ENCODE measurements at places on chromosomes 16 and 17.

GRCh38 chr17:83078378-83079351, 744 bp upstream of the METRNL start:
- no peak for DNase-seq

- peak; percentile 1 for DNase-seq
Observed at GRCh38 chr17:70278844-70279462, 109.6 kb downstream of the KCNJ2 start.

- DNase-seq: peak; percentile 73
Observed at GRCh38 chr17:66702106-66702936, 132.6 kb upstream of the CACNG5 start.

DNA sequence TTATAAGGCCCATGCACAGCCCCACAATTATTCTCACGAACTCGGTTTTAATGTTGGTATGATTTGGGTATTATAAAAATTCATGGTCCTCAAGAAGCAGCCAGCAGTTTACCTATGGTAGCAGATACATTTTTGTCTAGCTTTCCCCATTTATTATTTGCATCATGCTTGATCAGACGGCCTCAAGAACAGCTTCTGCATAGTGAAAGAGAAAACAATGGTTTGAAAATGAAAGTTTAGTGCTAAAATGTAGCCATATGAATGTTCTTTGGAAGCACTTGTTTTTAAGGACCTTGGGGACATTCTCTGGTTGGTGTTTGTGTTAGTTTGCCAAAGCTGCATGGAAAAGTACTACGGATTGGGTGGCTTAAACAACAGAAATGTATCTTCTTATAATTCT, 72.4 kb upstream of the CPHXL start:
- DNase-seq: no peak

- DNase-seq: no peak
Observed at GRCh38 chr16:88939972-88940861, 36.8 kb downstream of the CBFA2T3 start.

GRCh38 chr17:75277664-75278071, 6.6 kb upstream of the MIF4GD start:
- peak; percentile 32 for DNase-seq

GRCh38 chr16:83674931-83675535, 132.7 kb upstream of the HSBP1 start:
- peak; percentile 7 for DNase-seq

DNA sequence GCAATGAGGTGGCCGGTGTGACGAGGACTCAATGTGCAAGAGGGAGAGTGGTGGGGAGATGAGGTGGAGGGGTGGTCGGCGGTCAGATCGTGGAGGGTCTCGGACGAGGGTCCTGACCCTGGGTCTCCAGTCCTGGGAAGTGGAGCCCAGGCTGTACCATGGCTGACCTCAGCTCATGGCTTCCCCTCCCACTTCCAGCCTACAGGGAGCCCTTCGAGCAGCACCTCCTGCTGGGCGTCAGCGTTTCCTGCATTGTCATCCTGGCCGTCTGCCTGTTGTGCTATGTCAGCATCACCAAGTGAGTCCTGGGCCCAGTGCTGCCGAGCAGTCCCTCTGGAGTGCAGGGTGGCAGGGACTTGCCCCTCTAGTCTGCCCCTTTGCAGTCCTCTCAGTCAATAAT, 41.8 kb downstream of the IL4R start:
- peak; percentile 22 for DNase-seq

All from IMR-90 (cell line).